ENCODE measurements at places on chromosomes 3 and 15.

- DNase-seq: peak; percentile 50
These were observed 757.0 kb upstream of the NECTIN3 start for GRCh38 chr3:110314512-110315114.

DNA sequence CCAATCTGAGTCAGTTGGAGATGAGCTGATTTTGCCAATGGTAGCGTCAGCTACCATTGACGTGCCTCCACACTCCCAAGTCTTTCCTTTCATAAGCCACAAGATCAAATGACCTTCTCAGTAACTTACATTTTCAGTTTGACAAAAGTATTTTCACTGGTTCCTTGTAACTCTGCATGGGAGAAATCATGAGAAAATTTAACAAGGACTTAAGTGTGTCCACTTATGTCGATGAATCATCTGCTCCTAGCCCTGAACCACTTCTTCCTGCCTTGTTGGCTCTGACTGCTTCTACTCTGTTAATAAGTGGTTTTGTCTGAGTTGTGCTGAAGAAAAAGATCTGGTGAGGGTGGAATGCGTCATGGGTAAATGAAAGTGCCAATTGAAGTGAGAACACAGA is 101.2 kb downstream of the NFKBIZ start:
- peak; percentile 97 for DNase-seq

DNA sequence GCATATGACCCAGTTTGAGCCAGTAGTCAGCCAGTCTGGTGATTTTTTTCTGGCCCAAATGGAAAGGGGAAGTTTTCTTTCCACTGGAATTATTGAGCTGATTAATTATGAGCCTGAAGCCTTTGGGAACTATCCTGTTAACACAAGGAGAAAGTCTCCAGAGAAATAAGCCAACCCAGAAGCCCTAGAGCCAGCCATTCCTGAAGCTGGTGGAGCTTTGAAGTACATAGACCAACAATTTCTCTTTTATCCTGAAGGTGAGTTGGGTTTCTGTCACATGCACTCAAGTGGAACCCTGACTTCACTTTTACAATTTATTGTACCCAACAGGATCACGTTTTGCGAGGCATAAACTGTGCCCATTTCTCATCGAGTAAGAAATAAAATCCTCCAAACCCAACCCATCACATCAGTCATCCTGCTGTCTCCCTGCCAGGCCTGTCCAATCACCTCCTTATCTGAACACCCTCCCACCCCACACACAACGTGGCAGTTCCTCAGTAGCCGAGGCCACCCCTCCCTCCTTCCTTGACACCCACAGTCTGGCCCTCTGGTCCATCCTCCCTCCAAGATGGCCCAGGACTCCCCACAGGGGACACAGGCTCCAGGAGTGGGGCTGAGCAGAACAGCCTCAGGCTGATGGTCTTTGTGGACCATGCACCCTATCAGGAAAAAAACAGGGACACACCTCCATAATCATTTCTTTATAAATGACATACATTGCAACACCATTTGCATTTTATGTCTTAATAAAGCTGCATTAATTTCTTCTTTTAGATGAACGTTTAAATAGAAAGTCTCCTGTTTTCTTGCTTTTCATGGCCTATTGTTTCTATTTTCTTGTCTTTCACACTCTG is 55.7 kb upstream of the GATA2 start:
- DNase-seq: peak; percentile 73

- no peak for DNase-seq
These were observed 61.3 kb downstream of the ZDHHC19 start for GRCh38 chr3:196149831-196150301.

DNA sequence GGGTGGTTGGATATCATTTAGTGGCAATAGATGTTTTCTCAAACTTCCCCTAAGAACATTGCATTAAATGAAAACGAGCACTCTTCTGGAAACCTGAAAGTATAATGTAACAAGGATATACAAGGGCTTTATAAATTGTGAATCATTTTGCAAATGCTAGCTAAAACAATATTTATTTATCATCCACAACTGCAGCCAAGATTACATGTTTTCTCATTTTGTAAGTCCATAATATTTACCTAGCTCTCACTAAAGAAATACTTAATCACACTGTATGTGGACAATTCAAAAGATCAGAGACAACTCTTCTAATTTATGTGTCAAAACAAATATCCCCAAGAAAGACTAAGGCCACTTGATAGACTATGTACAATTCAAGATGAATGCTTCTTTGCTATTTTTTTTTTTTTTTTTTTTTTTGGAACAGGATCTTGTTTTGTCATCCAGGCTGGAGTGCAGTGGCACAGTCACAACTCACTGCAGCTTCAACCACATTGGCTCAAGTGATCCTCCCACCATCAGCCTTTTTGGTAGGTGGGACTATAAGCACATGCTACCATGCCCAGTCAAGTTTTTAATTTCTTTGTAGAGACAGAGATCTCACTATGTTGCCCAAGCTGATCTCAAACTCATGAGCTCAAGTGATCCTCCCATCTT is 427.7 kb upstream of the THBS1 start:
- no peak for DNase-seq

DNA sequence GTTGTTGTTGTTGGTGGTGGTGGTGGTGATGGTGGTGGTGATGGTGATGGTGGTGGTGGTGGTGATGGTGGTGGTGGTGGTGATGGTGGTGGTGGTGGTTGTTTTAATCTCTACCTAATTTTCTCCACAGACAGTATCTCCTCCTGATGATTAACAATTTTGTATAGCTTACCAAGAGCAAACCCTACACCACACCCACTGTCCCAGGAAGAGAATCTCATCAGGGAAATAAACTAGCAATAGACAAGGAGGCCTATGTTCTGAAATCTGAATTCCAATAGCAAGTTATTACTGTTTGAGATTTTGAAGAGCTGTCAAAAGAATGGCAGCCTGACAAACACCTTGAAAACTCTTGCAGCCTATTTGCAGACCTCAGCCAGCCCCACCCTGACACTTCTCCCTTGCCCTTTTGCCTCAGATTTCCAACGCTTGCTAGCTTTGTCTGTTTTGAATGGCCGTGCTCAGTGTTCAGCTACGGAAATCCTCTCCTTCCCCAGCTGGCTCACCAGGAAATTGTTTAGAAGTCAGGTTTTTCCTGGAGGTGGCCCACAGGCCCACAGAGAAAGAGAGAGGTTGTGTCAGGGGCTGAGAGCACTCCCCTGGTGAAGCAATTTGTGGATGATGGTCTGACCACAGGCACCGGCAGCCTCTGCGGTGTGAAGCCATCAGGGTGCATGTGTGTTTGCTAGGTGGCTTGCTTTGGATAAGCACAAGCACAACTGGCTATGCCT is 101.6 kb downstream of the MAGI1 start:
- no peak for DNase-seq

GRCh38 chr15:95329362-95329761 is 1001.1 kb upstream of the NR2F2 start:
- no peak for DNase-seq

- DNase-seq: no peak
These were observed 24.0 kb upstream of the EIF4A2 start for GRCh38 chr3:186759231-186759930.

- DNase-seq: peak; percentile 84
These were observed 26.9 kb upstream of the TPM1 start for GRCh38 chr15:63015618-63016017.

- peak; percentile 58 for DNase-seq
These were observed 32.2 kb upstream of the BCL6 start for GRCh38 chr3:187777331-187777941.

DNA sequence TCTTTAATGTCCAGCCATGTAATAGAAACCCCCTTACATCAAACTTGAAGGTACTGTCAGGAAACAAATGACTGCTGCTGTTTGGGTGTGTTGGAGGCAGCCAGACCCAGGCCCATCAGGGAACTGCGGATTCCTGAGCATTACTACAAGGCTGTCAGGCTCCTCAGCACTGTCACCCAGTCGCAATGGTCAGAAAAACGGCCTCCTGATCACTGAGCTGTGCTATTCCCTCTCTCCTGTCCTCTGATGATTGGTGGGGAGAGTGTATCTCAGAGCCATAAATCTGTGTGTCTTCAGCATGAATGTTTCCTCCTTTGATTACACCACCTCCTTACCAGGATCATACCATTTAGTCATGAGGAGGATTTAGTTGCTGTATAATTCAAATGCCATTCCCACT is 135.2 kb upstream of the GADL1 start:
- no peak for DNase-seq

DNA sequence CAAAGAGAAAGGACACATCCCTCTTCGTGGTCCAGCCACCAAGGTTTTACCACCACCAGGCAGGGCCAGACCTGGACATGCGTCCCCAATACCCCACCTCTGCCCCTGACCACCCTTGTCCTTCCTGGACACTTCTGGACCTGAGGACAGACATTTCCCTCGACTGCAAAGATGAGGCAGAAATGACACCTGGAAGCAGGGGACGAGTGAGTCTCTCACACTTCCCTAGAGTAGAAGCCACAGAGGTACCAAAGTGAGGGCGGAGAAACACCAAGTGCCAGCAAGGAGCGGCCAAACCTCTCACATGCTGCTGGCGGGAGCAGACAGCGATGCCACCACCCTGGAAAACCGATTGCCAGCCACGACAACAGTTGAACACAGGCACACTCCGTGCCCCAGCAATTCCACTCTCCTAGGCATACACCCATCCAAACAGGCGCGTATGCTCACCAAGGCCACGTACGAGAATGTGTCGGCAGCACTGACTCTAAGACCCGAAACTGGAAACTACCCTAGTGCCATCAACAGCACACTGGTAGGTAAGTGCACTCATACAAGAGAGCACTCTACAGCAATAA is 207.0 kb upstream of the NSMCE3 start:
- no peak for DNase-seq

GRCh38 chr3:124467980-124468902 is 262.0 kb upstream of the UMPS start:
- DNase-seq: peak; percentile 62

DNA sequence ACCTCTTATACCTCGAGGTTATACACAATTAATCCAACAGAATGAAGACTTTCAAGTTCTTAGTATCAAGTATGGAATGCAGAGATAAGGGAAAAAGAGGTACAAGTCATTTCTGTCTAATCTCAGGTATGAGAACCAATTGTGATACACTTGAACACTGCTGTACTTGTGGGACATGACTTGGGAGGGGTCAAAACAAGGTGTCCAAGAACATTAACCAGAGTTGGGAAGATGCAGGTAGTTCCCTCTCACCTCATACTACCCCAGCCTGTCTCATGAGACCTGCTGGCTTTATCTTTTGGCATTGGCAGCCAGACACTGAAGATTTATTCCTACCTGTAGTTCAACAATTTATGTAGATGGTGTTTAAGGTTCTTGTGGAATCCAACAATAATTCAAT is 209.7 kb downstream of the NR1D2 start:
- no peak for DNase-seq

Measured in EH (cell line).